ENCODE measurements at places on chromosomes 13 and 19.

GRCh38 chr19:28884786-28885476, 328.0 kb downstream of the UQCRFS1 start:
- no peak for DNase-seq

GRCh38 chr13:94056362-94056990, 423.0 kb downstream of the DCT start:
- no peak for DNase-seq

DNA sequence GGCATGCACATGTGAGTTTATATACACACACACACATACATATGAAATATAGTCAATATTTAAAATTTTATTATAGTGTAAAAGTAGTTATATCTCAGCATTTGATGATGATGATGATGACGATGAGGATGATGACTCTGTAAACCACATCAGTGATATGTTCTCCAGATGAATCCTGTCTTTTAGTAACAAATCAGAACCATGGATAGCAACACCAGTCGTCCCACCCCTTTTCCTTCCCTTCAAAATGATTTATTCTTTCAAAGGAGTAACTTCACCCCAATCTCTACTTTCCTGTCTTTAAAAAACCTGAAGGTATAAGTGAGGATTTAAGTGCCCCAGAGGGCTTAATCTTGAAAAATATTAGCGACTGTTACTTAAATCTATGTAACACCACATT, 74.1 kb downstream of the DCLK1 start:
- DNase-seq = no peak

- DNase-seq = no peak
These were observed 222.5 kb downstream of the OXGR1 start for GRCh38 chr13:96771486-96772367.

Data from DMS79 (cell line).